Psoas muscle (tissue), 8 donors: ENCODE measurements at places on chromosomes 3 and 15.

GRCh38 chr3:31532587-31533168 lies at the start of gene STT3B:
Gene STT3B (plus strand): TSS chr3:31532925. CDS start chr3:31532999, 74 bp downstream.
- peak; percentile 82 for DNase-seq

GRCh38 chr3:122936986-122937385 lies 90.6 kb downstream of the SEMA5B start:
- DNase-seq: no peak

DNA sequence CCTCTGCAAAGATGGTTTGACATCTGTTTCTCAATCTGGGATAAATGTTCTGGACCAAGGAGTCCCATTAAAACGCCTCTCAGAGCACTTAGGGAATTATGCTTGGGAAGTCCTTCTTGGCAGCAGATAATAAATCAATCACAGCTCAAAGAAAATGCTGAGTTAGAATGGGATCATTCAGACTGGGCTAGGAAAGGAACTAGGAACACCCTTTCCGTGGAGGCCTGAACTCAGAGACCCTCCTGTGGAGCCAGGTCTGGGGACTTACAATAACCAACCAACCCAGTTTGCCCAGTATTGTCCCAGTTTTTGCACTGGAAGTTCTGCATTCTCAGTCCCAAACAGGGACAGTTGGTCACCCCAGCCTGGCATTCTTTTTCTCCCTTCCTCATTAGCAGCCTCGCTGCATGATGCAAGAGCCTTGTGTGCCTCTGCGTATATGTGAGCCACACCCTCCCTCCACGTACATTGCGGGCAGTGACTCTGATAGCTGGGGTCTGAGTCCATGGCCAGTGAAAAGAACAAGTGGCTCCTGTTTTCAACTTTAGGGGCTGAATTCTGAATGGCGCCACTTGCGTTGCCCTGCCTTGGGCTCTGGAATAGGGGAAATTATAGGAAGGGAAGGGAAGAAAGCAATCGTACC lies 88.7 kb downstream of the SEMA5B start:
- no peak for DNase-seq

DNA sequence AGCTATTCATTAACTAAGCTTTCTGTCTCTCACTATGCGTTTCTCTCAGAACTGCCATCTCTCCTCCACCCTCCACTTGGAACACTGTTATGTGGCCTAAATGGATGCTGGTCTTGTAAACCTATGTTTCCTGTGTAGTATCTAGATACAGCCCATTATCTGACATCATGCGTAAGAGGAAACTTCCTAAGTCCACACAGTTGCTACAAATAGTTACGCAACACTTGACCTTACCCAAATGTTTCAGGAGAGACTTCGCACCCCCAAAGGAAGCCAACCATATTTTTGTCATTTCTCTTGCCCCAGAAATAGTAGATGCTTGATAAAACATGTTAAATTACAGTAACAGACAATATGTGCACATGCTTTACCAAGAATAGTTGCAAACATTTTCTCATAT lies 87.2 kb upstream of the TPRG1 start:
- no peak for DNase-seq

GRCh38 chr3:196186651-196187573 lies 24.3 kb downstream of the ZDHHC19 start:
- DNase-seq: peak; percentile 51

DNA sequence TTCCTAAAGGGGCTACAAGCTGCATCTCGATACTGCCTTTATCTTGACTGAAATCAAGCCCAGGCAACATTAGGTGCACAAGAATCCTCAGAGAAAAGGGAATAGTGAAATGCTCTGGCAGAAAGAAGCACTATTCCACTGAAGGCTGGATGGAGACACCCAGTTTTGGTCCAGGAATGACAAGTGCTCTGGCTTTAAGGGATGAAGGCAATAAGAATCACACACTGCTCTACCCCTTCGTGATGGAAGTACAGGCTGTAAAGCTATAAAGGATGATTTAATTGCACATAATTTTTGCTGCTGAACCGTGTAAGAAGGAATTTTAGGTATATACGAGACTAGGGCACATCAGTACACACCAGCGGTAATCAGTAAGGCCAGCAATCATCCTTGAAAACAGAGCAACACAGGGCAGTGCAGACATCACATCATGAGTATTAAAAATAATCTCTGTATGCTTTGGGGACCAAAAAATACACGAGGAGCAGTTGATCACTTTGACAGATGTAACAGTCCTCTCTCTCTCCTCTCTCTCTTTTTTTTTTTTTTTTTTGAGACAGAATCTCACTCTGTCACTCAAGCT lies 414.6 kb upstream of the TBL1XR1 start:
- DNase-seq: no peak

- no peak for DNase-seq
Observed at GRCh38 chr3:76043746-76044145, 258.4 kb upstream of the ZNF717 start.

GRCh38 chr15:74799255-74799855 lies 13.3 kb upstream of the LMAN1L start:
- DNase-seq: no peak

- no peak for DNase-seq
Observed at GRCh38 chr15:81880833-81881232, 165.0 kb downstream of the MEX3B start.

- no peak for DNase-seq
Observed at GRCh38 chr15:69098771-69099170, 61.7 kb upstream of the GLCE start.

DNA sequence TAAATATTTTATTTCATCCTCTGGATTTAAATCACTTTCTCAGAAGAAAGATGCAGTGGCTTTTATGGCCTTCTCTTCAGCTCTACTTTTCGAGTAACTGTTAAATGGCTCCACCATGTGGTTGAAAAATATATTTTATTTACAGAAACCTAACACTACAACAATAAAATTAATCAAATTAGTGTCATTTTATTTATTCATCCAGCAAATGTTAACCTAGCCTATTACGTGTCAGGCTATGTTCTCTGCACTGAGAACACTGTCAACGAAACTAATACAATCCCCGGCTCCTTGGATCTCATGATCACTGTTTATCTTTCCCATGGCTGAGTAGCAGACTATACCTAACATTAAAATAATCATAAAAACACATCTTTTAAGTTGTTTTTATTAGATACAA lies 148.0 kb upstream of the OSTN start:
- no peak for DNase-seq

DNA sequence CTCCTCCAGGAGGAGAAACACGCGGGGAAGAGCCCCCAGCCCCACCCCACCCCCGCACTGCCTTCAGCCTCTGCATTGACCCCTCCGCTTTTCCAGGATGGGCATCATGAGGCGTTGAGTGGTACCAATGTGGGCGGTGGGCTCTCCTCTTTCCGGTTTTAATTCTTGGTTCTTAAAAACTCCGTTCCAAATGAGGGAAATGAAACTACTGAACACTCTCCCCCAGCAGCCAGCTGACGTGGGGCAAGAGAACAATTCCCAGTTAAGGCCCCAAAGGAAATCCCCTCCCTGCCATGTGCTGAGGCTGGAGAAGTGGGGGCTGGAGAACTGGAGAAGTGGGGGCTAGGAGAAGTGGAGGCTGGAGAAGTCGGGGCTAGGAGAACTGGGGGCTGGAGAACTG lies 5.3 kb upstream of the NRROS start:
- DNase-seq: no peak

DNA sequence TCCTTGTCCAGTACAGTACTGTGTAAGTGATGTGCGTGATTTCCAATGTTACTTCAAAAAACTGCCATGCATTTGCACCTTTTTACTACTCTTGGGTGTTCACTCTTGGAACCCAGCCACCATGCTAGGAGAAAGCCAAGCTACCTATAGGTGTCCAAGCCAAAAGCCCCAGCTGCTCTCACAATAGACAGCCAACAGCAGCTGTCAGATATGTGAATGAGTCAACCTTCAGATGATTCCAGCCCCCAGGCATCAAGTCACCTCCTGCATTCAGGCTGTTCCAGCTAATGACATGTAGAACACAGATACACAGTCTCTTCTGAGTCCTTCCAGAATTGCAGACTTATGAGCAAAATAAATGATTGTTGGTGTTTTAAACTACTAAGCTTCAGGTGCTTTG lies 417.7 kb upstream of the TGFBR2 start:
- peak; percentile 28 for DNase-seq

- no peak for DNase-seq
Observed at GRCh38 chr15:78041946-78042345, 35.6 kb downstream of the TBC1D2B start.

GRCh38 chr3:45992821-45993221 lies 2.8 kb downstream of the FYCO1 start:
- no peak for DNase-seq

GRCh38 chr15:88987591-88987933 lies 74.4 kb upstream of the MFGE8 start:
- DNase-seq: no peak

GRCh38 chr15:32641517-32642059 lies at the start of gene SCG5:
Gene SCG5 (plus strand): TSS chr15:32641710. CDS start chr15:32643593, 1,883 bp downstream.
- no peak for DNase-seq

- no peak for DNase-seq
Observed at GRCh38 chr15:71374607-71375352, 259.5 kb downstream of the THSD4 start.

GRCh38 chr15:31427411-31427810 lies 100.8 kb downstream of the KLF13 start:
- DNase-seq: no peak

- DNase-seq: no peak
Observed at GRCh38 chr3:141275973-141276372, 44.3 kb downstream of the PXYLP1 start.

GRCh38 chr3:141659821-141660613 lies 78.1 kb upstream of the RNF7 start:
- peak; percentile 72 for DNase-seq

- no peak for DNase-seq
Observed at GRCh38 chr3:188677344-188677743, 494.4 kb upstream of the TPRG1 start.

DNA sequence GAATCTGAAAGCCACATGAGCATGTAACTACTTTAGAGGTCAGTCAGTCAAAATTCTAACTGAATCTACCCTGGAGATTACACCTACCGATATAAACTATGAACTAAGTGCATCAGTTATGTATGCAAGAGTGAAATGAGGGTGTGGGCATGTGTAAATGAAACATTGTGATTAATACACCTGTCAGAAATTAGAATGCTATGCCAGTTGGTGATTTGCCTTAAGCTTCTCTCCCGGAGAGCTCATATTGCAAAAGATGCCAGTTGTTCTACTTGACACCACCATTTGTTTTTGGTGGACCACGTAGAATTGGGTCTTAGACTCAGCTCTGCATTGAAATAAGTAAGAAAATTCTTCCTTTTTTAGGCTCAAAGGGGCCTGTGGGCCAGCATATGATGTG lies 91.0 kb upstream of the KBTBD8 start:
- DNase-seq: no peak

DNA sequence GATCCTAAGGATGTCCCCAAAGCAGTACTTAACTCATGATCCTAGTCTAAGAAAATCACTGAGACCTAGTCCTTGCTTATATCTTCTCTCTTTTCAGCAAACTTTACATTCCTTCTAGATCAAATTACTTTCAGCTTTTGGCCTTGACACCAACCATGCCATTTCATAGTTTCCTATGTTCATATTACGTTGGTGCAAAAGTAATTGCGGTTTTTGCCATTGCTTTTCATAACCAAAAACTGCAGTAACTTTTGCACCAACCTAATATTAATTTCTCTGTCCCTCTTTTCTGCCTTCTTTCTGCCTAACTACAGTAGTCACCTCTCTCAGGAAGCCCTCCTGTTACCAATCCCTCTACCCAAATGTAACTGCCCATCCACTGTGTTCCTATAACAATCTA lies 36.8 kb downstream of the CCDC191 start:
- DNase-seq: no peak

DNA sequence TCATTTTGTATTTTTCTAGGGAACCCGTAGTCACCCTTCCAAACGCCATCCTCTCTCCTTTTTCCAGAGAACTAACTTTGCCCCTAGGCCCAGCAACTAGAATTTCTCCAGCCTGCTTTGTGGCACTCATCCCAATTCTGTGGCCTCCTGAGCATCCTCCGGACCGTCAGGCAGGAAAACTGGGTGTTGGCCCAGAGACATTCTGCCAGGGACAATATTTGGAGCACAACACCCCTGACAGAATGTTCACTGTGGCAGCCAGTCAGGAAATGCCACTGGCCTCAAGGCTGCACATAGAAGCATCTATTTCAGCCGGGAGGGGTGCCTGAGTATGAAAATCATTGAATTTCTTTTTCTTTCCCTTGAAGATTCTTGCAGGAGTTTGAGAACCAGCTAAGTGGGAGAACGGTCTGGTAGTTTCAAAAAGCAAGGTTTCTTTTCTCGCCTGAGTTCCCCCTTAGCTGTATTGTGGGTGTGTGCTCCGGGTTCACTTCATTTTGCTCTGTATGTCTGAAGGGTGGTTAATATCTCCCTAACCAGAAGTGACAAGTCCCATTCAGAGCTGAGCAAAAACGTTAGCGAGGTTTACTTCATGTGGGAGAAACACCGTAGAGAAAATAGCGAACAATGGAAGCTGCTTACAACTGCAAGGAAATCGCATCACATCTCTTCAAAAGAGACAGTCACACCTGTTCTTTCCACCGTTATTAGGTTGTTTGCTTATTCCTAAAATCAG lies 108.1 kb upstream of the TPM1 start:
- DNase-seq: no peak

- DNase-seq: no peak
Observed at GRCh38 chr15:37246065-37246464, 145.7 kb upstream of the MEIS2 start.

DNA sequence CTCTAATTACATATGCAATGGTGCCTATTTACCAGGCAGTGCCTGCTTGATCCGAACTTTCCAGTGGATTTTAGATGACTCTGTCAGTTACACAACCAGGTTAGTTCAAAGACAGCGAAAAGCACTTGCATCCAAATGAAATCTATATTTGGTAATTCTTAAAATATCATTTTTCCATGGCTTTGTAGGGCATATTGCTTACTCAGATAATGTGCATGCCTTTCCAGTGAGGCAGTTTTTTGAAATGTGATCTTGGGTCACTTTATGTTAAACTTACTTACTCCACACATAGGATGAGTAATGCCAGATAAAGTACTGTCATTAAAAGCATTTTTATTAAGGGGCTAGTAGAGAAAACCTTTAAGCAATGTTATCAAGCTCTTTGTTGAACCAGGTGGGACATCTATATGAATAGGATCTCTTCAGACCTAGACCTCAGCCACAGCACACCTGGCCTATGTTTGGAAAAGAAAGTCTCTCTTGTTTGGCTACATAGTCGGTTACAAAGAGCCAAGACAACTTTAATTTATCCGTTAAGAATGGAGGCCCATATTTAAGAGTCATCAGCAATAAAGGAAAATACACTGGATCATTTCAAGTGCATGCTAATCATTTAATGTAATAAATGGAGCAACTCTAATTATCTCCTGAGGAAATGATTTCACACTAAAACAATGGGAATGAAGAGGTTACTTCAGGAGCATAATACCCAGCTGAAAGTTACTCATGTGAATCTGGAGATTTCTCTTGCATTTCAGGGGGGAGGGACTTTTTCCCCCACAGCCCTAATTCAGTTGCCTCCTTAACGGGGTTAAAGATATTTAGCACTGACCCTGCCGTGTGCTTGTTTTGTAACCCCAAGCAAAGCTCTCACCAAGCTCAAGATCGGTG lies 56.3 kb upstream of the TMCO5A start:
- no peak for DNase-seq

DNA sequence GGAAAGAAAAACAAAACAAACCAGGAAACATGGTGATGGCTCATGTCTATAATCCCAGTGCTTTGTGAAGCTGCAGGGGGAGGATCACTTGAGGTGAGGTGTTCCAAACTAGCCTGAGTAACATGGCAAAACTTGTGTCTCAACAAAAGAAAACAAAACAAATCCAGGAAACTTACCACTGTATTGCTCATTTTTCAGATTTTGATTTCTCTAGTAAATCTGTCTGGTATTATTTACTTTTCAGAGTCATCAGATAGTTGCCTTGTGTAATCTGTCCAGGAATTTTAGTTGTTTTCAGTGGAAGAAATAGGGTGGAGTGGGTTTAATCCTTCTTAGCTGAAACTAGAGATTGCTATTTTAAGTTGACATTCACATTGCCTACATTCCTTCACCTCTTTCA lies 91.8 kb upstream of the ALCAM start:
- no peak for DNase-seq
